Activated naive CD4-positive, alpha-beta T cell treated with anti-CD3 and anti-CD28 coated beads, Interleukin-2, amount 10 ng/mL, durations not matched to agents 5 hours and 36 hours (primary cell): ENCODE measurements at places on chromosomes 12 and 14. TPM values are rescaled to one million over a fixed set of nuclear protein-coding genes. Genes with fewer than 3 reads are reported as not detected.

CTSG gene
- 0.23 TPM for total RNA-seq

C14orf39 gene
- total RNA-seq: not detected

SERPINA1 gene
- total RNA-seq: 0.14 TPM

ANGEL1 gene
- 14.2 TPM for total RNA-seq

CLEC12A gene
- 0.53 TPM for total RNA-seq

SOAT2 gene
- total RNA-seq: 0.73 TPM

TSPAN19 gene
- not detected for total RNA-seq

SDS gene
- not detected for total RNA-seq

MYH7 gene
- not detected for total RNA-seq

SLC25A47 gene
- not detected for total RNA-seq

RGS6 gene
- 0.14 TPM for total RNA-seq

HNF1A gene
- not detected for total RNA-seq
